Activated CD4-positive, alpha-beta T cell treated with anti-CD3 and anti-CD28 coated beads for 48 hours (primary cell): ENCODE measurements at places on chromosomes 11 and 22.

DNA sequence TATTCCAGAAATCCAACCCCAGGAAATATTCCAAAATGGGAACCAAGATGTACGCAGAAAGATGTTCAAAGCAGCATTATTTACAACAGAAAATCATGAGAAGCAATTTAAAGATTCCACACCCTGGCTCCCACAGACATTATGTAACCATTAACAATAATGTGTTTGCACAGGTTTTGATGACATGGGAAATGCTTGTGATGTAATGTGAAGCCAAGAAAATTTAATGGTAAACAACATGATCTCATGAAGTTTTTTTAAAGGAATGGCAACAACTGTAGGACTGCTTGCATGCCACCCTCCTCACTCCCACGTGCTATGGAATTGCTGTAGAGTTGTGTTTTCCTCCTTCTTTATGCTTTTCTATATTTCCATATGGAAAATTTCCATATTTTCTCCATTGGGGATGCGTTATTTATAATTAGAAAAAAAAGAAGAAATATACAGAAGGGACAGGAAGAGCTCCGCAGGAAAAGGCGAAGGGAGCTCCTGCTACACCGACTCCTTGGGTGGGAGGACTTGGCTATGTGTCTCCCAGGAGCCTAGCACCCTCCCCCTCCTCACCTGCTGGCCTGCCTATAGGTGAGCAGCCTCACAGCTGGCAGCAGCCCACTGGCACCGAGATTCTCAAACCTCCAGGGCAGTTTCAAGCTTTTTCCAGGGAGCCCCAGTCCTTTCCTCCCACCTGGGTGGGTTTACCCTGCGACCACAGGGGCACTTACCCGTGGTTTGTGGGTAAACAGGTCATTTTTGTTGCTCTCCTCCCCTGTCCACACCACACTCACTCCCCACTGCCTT lies 20.9 kb downstream of the LRFN4 start:
- DNase-seq, result no peak

- DNase-seq, result no peak
Observed at GRCh38 chr11:94525546-94526324, 13.5 kb downstream of the C11orf97 start.

DNA sequence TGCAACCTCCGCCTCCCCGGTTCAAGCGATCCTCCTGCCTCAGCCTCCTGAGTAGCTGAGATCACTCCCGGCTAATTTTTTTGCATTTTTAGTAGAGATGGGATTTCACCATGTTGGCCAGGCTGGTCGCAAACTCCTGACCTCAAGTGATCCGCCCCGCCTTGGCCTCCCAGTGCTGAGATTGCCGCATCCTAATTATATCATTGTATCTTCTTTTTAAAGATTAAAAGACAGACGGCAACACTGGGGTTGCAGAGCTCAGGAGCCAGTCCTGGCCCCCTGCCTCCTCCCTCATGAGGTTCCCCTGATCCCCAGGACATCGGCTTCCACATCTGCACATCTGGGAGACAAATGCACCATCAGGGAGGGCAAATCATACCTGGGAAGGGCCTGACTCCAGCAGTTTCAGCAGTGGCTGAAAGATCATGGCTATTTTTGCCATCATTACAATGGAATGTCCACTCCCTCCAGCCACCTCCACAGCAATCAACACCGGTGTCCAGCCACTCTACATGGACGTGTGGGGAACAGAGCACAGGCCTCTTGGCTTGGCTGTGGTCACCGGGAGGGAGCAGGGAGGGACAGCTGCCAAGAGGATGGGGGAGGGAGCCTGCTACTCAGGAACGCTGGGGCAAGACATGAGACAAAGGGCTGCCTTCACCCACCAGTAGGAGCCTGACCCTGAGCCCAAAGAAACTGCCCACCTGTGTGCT lies 9.2 kb upstream of the CELSR1 start:
- DNase-seq, result no peak

DNA sequence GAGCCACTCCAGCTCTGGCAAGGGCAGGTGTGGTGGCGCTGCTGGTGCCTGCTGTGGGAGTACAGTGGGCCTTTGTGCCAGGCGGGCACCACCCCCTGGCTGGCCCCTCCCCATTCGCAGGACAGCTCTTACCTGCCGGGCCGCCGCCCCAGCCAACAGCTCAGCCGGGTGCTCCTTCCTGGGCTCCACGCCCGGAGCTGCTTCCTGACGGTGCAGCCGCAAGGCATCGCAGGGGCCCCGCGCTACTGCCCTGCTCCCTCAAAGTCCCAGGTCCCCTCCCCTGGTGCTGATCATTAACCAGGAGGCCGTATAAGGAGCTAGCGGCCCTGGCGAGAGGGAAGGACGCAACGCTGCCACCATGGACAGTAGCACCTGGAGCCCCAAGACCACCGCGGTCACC lies at the start of gene SLC5A1:
Gene SLC5A1 (plus strand): TSS at position 338 of the 400 bp plus-strand sequence. CDS start 21 bp downstream, at position 359.
- DNase-seq, result no peak

DNA sequence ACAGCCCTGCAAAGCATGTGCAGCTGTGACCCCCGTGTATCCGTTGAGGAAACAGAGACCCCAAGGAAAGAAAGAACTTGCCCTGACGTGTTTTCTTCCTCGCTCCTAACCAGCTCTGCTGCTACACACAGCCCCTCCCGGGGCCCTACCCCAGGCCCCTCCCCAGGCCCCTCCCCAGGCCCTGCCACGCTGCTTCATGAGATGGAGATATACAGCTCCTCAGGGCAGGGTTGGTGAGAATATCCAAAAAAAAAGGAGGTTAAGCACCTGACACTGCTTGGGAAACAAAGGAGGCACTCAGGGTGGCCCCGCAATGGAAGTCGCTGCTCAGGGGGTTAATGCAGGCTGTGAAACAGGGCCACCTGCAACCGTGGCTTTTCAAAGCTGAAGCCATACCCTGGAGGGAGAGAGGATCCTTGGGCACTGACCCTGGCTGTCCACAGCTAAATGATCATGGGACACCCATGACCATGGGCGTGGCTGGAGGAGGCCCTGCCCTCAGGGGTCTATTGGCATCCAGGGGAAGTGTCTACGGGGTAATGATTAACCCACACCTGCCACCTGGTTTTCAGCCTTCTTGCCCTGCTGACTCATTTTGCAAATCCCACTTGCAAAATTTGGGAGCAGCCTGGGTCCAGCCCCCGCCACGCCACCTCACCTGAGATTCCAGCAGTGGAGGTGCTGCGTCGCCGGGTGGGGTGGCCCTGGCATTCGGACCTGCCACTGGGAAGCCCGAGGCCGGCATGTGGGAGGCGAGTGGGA lies 112.1 kb upstream of the ANO1 start:
- DNase-seq, result no peak

DNA sequence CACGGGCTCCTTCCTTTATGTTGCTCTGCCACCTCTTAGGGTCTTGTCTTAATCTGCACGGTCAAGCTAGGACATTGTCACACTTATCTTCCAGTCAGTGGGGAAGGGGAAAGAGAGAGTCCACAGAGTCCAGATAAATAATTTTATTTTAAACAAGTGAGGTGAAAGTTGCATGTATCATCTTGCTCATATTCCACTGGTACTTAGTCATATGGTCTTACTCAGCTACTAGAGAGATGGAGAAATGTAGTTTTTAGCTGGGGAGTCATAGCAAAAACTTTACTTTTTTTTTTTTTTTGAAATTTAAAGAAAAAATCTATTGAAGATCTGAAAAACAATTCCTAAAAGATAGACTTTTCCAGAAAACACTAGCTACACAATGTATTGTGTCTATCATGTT lies 29.0 kb downstream of the PDE3B start:
- no peak for DNase-seq

GRCh38 chr22:22463855-22464540 lies 44.5 kb downstream of the ZNF280B start:
- DNase-seq, result peak; percentile 61

DNA sequence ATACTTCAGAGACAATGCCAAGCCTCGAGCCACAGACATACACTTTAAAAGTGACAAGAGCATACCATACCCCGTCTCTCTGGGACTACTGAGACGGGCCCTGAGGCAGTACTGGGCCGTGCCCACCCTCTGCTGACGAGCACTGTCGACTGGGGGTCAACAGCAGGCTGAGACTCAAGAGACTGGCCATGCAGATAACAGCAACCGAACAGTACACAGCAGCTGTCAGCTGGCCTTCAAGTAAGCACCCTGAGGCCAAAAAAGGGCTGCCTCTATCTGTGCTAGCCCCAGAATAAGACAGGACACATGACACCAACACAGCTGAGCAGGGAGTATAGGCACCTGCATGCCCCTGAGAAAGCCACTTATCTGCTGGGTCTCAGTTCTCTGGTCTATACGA lies 18.9 kb upstream of the TMEM121B start:
- DNase-seq, result no peak

DNA sequence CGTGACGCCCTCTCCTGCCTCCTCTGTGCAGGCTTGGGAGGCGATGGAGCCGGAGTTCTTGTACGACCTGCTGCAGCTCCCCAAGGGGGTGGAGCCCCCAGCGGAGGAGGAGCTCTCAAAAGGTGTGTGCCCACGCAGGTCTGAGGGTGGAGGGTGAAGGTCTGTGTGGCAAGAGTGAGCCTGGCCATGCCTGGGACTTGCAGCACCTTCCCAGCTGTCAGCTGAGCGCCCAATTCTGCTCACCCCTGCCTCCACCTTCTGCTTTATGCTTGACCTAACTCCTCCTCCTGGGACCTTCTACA lies 2.5 kb downstream of the PARVG start:
- DNase-seq, result peak; percentile 12

- DNase-seq, result peak; percentile 44
Observed at GRCh38 chr11:36258730-36259360, 30.4 kb downstream of the COMMD9 start.

DNA sequence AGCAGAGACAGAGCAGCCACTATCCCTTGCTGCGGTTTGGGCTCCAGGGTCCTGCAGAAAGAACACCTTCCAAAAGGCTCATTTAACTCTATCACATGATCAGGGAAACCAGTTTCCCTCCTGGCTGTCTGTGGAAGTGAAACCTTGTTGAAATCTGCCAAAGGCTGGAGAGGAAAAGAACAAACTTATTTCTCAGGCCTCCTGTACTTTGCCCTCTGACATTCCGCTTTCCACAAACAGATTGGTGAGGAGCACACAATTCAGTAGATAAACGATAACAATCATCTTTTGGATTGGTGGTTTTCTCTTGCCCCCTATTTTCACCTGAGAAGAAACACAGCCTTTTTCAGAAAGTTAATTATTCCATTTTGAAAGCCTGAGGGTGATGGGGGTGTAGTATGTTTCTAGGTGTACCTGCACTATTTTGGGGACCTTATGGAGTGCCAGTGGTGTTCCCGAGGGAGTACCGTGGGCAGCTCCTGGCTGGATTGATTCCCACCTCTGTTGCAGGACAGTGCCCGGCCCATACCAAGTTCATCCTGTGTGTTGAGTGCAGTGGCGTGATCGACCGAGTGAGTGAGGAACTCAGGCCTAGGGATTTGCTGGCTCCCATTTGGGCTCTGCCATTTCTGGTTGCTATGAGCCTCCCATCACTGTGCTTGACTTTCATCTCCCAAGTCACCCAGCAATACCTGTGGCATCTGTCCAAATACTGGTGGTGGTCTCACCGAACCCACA lies 102.0 kb downstream of the TBC1D22A start:
- no peak for DNase-seq
